T-helper 17 cell (primary cell): ENCODE measurements at places on chromosomes 7 and 10. TPM values are rescaled to one million over a fixed set of nuclear protein-coding genes. Genes with fewer than 3 reads are reported as not detected.

The ATRNL1 gene
- not detected for total RNA-seq

The NPC1L1 gene
- total RNA-seq, result not detected

- no peak for DNase-seq
These were observed 118.8 kb downstream of the NPSR1 start for GRCh38 chr7:34776748-34777358.

DNA sequence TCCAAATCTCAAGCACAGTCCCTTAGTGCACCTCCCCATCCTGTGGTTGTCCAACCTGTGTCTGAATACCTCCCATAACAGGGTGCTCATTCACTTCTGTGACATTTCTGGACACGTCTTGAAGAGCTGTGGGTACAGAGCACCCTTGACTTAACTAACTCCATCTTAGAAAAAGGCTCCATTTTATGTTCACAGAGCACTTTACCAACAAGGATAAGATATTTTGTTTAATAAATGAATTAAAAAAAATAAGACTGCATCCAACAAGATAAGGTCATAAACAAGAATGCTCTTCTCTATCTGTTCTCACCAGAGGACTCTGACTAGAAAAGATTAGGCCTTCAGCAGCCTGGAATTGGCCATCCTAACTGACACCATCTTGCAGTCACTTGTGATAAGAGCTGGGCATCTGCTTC is 335.2 kb upstream of the ZNF32 start:
- no peak for DNase-seq
